ENCODE measurements at places on chromosomes 13 and 19.
A peak's percentile ranks its signal among the peaks of the same experiment; 100 is the strongest.

- no peak for DNase-seq
These were observed 68.6 kb downstream of the STK24 start for GRCh38 chr13:98508280-98508679.

DNA sequence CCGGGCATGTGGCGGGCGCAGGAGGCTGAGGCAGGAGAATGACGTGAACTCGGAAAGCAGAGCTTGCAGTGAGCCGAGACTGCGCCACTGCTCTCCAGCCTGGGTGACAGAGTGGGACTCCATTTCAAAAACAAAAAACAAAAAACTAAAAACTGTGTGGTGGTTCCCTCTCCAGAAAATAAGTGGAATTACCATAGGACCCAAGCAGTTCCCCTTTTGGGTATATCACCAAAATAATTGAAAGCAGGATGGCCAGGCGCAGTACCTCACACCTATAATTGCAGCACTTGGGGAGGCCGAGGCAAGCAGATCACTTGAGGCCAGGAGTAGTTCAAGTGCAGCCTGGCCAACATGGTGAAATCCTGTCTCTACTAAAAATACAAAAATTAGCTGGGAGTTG lies 15.7 kb upstream of the LDLR start:
- no peak for DNase-seq

- DNase-seq: no peak
These were observed 115.4 kb upstream of the TMTC4 start for GRCh38 chr13:100789968-100790367.

DNA sequence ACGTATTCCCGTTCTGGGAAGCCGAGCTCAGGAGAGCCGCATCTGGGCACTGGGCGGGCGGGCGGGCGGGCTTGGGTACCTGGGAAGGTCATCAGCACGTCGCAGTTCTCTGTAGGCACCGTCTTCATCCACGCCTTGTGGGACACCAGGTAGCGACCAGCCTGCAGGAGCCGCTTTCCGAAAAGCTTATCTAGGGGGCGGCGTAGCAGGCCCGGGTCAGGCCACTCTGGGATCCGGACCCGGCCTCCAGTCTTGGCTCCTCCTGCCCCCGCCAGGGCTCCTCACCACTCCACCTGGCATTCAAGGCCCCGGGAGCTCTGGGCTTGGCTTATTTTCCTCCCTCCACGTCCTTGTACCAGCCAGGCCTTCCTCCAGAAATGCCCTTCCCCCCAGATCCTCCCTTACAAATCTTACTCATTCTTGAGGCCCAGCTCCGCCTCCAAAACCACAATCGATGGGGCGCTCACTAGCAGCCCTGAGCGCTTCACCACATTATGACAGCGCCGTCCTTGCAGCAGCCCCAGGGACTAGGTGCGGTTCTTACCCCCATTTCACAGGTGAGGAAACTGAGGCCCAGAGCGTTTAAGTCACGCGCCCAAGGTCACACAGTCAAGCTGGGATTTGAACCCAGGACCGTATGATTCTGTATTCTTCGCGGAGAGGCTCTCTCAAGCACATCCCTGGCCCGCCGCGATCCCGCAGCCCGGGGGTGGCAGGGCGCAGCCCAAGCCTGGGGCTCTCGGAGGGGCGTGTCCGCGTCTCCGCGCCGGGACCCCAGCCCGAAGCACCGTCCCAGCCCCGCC lies 843 bp downstream of the ANO8 start:
- peak; percentile 58 for DNase-seq

DNA sequence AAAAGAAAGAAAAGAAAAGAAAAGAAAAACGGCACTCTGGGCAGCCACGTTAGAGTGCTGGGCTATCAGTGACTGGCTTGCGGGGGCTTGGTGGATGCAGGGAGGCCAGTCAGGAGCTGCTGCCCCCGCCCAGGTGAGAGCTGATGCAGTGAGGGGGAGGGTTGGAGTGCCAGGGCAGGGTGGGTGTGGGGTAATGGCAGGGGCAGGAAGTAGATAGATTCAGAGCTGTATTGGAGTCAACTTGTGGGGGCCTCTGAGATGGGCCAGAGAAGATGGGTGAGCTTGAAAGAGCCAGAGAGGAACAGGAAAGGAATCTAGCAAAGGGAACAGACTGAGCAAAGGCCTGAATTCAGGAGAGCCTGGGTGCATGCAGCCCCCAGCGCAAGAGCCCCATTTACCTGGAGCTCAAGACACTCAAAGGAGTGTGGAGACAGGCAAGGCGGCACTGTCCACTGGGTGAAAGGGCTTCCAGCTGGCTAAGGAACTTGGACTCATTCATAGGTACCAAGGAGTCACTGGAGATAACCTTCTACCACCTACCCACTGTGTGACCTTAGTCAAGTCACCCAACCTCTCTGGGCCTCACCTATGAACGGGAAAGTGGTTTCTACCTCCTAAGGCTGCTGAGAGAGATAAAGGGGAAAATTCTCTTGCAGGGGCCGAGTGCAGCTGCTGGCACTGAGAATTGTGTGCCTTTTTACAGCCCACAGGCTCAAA lies 20.2 kb downstream of the VSTM2B start:
- DNase-seq: no peak

DNA sequence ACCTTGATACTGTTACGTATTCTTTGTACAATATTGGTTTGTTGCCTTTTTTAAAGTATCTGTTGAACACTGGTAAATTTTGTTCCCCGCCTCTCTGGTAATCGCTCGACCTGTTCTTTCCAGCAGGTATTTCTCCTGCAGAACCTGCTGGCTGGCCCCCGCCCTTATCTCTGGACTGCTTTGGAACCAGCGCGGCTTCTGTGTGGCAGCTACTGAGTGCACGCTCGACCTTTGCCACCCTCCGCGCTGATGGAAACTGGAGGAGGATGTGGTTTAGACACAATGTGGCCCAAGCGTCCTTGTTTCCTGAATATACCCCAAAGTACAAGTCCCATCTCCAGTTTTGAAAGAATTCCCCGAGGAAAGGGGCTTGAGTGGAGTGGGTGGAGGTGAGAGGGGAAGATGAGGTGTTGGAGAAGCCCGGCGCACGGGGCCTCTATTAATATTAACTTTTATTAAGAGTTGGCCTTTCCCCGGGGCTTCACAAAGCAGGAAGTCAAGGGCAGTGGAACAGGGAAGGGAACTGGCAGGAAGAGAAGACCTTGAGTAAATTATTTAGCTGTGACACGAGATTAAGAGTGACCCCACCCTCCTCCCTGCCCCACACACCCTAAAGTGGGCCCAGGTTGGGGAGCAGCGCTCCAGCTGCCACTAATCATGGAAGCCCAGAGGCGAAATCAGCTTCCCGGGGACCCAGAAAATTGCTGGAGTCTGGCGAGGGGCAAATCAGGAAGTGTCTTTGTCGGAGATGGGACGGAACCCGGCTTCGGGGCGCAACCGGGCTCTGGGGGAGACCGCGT lies 16.0 kb downstream of the CDX2 start:
- DNase-seq: no peak

GRCh38 chr13:95117092-95117491 lies 184.2 kb downstream of the ABCC4 start:
- DNase-seq: no peak

DNA sequence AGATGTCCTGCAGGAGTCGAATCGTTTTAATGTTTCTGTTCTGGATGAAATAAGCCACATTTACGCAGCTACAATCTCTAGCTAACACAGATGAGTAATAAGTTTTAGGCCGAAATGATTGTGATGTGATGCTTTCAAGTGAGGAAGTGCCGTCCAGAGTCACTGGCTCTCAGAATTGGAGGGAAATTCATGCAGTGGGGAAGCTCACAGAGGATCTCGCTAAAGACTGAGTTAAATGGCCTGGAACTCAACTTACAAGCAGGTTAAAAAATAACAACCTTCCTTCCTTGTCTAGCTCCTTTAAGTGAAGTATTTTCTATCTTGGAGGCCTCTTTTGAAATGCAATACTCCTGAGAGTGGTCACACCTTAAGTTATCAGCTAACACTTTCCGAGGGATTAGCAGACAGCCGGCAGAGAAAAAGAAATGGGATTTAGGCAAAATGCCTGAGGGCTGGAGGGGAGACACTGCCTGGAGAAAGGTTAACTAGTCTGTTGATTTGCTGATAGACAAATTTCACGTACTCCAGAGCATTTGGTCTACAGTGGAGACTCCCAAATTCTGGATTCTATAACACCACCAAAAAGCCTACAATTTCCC lies 74.2 kb downstream of the IRS2 start:
- no peak for DNase-seq

GRCh38 chr19:7926021-7926726 lies at the start of gene CTXN1:
Gene CTXN1, minus strand, starts transcription at chr19:7926135. Its CDS starts 597 bp downstream, at chr19:7925538.
- DNase-seq: peak; percentile 71

GRCh38 chr19:28705008-28705407 lies 507.9 kb downstream of the UQCRFS1 start:
- no peak for DNase-seq

DNA sequence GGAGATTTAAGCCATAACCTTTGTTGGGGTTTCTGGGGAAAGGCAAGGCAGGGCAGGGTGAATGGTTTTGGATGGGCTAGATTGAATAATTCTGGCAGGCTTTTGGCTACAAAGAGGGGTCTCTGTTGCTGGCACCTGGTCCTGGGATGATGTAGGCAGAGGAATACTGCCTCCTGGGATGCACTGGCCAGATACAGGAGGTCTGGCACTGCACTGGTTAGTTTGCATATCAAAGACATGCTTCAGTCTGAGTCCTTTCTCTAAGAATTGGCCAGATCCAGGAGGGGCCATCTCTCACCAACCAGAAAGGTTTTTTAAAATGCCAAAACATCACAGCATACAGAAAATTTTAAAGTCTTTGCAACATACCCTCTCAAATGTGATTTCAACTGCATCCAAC lies 8.0 kb upstream of the MEDAG start:
- no peak for DNase-seq

DNA sequence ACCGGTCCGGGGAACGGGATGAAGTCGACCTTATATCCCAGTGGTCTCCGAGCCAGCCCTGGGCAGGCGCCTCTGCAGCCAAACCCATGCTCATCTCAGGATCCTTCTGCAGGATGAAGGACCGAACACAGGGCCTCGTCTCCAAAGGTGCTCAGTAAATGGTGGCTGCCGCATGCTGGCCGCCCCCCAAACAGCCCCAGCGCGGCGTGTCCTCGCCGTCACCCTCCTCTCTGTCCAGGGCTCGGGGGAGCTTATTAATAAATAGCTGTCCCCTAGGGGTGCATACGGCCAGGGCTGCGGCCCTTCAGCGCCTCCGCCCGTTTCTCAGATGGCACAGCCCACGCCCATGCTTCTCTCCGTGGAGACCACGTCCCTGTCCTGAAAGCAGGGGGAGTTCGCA lies 32.6 kb upstream of the SPACA7 start:
- no peak for DNase-seq

GRCh38 chr13:50179977-50180376 lies 164.7 kb downstream of the KCNRG start:
- DNase-seq: no peak

GRCh38 chr19:8445488-8446001 lies 770 bp downstream of the HNRNPM start:
- peak; percentile 28 for DNase-seq

GRCh38 chr19:57351867-57352266 lies 796 bp downstream of the ZNF304 start:
- no peak for DNase-seq

DNA sequence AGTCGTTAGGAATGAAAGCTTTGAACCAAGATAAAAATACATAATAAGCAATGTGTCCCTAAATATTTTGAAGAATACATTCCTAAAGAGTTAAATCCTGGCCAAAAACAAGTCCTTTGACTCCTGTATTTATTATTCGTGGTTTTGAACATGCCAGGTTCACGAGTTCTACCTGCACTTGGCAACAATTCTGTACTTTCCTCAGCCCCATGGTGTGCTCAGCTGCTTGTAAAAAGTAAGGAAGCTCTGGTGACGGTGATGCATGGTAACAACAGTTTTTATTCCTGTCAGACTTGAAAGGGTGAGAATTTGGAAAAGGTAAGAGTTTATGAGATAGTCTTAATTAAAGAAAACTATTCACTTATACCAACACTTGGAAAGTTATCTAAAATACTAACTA lies 95.0 kb upstream of the KLF12 start:
- DNase-seq: no peak

DNA sequence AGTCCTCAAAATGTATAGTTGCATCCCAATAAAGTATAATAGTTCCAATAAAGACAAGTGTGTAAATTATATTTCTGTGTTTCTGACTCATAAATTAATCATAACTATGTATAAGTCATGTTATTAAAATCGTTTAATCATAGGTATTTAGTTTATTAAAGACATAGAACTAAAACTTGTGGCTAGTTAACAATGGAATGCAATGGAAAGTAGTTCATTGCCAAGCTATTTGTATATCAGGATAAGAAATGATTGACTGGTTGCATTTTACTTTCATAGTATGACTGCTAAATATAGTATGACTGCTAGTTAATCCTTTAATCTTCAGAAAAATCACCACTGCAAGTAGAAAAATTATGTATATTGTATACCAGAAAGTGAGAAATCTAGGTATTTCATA lies 16.9 kb downstream of the COG3 start:
- no peak for DNase-seq

GRCh38 chr19:18322318-18322758 lies 538 bp downstream of the LSM4 start:
- no peak for DNase-seq

GRCh38 chr19:47280183-47280797 lies 5.6 kb downstream of the INAFM1 start:
- peak; percentile 33 for DNase-seq

- no peak for DNase-seq
These were observed 17.8 kb upstream of the ADGRE5 start for GRCh38 chr19:14363183-14364097.

DNA sequence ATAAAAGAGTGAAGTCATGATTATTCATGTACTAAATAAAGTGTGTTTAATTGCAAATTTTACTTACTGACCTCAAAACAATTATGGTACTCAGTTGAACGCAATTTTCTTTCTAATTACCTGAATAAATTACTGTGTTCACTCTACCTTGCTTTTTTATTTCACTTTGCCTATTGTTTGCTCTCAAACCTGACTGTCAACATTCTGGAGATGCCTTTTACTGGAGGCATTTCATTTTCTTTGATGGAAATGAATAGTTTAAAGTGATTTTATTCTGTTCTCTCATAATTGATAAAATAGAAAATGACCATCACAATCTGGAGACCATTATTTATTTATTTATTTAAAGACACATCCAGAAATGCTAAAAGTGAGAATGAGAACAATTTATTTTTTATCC lies 811.5 kb upstream of the ATXN8OS start:
- DNase-seq: no peak

GRCh38 chr13:21053231-21053630 lies 8.2 kb downstream of the LATS2 start:
- no peak for DNase-seq

DNA sequence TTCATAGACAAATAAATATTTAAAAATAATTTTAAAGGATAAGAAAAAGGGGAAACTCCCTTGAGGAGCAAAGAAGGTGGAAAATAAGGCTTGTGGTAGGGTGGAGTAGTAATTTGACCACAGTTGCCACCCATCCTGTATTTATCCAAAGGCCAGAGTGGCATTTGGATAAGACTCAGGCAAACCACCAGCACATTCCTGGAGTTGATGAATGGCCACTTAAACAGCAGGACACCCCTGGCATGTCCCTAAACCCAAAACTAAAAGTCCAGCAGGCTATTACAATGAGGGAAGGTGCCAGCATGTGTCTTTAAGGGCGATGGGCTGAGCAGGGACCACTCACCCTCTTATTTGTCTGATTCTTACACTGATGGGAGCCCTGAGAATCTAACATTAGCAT lies 9.8 kb upstream of the FRY start:
- DNase-seq: no peak
